ENCODE measurements at places on chromosomes 6 and 20.
A peak's percentile ranks its signal among the peaks of the same experiment; 100 is the strongest.

DNA sequence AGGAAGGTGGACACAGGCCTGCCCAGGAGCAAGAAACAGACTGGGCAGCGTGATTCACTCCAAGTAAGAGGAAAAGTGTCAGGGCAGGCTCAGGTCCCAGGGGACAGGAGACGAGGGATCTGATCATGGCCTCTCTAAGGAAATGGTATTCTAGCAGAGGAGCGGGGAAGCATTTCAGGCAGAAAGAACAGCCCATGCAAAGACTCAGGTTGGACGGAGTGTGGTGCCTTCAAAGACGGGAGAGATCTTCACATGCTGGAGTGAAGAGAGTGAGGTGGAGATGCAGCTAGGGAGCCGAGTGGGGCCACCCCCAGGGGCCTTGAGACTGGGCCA, 161.1 kb downstream of the SYCP2 start:
- no peak for DNase-seq

DNA sequence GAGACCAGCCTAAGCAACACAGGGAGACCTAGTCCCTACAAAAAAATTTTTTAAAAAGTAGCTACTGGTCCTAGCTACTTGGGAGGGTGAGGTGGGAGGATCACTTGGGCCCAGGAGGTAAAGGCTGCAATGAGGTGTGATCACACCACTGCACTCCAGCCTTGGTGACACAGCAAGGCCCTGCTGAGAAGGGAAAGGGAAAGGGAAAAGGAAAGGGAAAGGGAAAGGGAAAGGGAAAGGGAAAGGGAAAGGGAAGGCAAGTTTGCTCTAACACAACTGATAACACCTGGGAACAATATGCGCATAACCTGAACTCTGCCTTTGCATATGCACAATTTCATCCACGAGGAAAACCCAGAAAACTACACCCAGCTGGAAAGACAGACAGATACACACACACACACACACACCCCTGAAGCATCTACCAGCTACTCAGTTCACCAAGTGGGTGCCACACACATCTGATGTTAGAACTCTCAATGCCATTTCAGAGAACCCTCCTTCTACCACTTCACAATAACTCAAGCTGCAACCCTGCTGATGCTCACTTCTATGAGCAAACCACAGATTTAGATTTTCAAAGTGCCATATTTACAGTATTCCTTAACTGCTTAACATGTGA, 19.1 kb downstream of the B4GALT5 start:
- no peak for DNase-seq

- DNase-seq, result no peak
Observed at GRCh38 chr6:76940191-76940590, 523.1 kb downstream of the HTR1B start.

DNA sequence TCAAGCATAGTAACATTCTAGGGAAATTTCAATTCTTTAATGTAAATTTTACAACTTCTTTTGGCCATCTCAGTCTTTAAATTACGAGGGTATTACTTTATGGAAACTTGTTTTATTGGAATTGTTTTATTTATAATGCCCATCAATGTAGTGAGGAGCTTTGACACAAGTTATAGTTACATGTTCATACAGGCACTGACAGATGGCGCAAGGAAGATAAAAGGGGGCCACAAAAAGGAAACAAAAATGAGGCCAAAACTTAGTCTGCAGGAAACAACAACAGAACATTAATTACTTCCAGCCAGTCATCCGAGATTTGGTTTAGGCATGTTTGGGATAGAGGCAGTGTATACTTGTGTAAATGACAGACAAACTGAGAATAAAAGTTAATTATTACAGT, 18.3 kb downstream of the SESN1 start:
- no peak for DNase-seq

- DNase-seq, result no peak
Observed at GRCh38 chr6:157755746-157756411, 67.2 kb upstream of the SNX9 start.

DNA sequence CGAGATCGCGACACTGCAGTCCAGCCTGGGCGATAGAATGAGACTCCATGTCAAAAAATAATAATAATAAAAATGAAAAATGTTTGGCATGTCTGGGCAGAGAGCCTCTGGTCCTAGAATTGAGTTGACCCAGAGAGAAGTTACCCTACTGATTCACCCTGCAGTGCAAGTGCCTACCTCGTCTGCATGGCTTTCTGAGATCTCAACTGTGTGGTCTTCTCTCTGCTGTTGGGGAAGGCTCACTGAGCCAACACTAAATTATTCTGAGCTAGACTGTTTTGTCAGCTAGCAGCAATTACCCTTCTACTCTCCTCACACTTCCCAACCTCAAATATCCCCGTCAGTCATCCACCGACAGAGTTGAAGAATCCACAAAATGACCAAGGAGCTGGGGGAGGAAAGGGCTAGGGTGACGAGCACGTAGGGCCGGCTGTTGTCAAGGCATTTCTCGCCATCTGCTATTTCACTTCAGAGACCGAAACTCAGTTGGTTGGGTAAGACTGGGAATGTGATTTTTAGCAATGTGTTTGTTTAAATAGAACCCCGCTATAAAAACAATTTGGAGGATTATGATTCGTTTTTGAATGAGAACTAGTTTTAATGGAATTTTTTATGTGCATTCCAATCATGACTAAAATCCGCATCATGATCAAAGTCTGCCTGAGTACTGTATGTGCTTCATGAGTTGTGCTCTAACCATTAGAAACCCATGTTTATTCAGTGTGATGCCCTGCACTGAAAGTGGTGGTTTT, 9.4 kb downstream of the MAS1 start:
- peak; percentile 83 for DNase-seq

DNA sequence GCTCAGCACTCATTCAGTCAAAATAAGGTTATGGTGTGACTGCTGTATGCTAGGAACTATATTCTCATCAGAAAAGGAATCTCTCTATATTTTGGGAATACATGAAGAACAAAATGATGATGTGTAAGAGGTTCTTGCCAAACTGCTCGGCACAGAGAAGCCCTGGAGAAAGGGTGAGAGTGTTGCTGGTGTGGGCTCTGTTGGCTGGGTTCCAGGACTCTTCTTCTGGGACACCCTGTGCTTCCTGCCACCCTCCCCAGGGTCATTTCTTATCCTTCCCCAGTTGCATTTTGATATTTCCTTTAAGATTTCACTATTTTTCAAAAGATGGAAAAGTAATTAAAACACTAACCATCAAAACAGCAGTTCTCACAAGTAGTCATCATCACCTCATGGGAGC, 28.8 kb downstream of the CST1 start:
- no peak for DNase-seq

DNA sequence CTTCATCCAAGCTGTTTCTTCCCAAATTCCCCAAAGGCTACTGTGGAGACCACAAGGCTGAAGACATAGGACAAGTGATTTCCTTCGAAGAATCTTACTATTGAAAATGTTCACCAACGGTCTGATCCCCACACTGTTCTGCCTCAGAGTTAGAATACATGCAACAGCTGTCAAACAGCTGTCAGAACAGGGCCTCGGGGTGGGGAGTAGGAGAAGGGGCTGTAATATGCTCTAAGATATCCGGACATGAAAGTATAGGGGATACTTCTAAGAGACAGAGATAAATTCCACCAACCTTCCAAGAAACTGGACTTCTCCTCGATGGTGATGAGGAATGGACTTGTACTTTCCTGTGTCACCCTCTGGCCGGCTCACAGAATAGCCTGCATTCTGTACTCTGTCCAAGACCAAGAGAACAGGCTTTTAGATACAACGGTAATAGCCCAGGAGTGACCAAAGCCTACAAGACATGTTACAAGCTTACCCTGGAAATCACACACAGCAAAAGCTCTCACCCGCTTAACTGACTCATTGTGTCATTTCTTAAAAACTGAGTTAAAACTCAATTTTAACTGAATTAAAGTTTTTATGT, 69.2 kb upstream of the PTGIS start:
- no peak for DNase-seq

DNA sequence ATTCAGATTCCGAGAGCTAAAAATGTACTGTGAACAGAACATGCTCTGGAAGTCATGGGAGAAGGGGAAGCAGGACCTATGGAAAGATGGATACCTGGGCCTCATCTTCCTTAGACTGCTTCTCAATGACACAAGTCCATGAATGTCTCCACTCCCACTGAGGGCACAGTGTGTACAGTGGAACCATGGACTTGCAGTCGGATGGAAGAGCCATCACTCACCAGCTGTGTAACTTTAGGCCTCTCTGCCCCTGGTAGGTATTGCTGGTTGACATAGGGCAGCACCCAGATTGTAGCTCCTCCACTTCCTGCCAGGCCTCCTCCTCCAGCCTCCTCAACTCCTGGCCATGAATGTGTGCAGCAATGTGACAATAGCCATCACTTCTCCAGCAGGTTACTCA, 52.5 kb downstream of the MAFB start:
- no peak for DNase-seq

All from AG20443 (cell line).